ENCODE measurements at places on chromosomes 5 and 9. TPM values are rescaled to one million over a fixed set of nuclear protein-coding genes. Genes with fewer than 3 reads are reported as not detected.

DNA sequence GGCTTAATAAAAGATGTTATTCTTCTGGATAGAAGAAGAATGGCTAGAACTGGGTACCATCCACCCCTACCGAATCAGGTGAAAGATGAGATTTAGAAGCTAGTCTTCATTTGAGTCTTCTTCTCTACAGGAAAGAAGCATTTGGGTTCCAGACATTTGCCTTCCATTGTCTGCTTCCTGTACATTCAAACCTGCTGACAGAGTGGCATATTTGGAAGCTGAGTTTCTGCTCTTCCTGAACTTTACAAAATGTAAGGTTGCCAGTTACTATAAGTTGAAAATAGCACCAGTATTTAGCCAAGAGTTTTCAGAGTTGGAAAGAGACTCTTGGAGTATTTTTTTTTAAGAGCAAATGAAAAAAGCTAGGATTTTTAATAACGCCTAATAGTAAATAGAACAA, 525.4 kb upstream of the TLE4 start:
- H3K4me3 ChIP-seq: no peak overlapping the region
- no peaks in the 10 kb centered on the region for H3K36me3 ChIP-seq
- no peaks in the 10 kb centered on the region for H3K27me3 ChIP-seq
- no peaks in the 10 kb centered on the region for H3K4me1 ChIP-seq
- no peak overlapping the region for H3K27ac ChIP-seq

Gene LHX3
- not detected for total RNA-seq

Gene ACOT12
- not detected for total RNA-seq

Gene PDE6A
- not detected for total RNA-seq

DNA sequence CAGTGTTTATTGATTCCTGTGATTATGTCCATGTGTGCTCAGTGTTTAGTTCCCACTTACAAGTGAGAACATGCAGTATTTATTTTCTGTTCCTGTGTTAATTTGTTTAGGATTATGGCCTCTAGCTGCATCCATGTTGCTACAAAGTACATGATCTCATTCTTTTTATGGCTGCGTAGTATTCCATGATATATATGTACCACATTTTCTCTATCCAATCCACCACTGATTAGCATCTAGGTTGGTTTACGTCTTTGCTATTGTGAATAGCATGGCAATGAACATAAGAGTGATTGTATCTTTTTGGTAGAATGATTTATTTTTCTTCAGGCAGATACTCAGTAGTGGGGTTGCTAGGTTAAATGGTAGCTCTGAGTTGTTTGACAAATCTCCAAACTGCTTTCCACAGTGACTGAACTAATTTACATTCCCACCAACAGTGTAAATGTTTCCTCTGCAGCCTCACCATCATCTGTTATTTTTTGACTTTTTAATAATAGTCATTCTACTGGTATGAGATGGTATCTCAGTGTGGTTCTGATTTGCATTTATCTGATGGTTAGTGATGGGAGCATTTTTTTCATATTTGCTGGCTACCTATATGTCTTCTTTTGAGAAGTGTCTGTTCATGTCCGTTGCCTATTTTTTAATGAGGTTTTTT, 47.5 kb upstream of the ELL2 start:
- H3K36me3 ChIP-seq: no peaks in the 10 kb centered on the region
- no peak overlapping the region for H3K27ac ChIP-seq

Gene FOXI1
- total RNA-seq: not detected

- H3K36me3 ChIP-seq: no peaks in the 10 kb centered on the region
- no peak for DNase-seq
- H3K27ac ChIP-seq: no peak overlapping the region
These were observed 59.5 kb downstream of the EGFLAM start for GRCh38 chr5:38317868-38318267.

DNA sequence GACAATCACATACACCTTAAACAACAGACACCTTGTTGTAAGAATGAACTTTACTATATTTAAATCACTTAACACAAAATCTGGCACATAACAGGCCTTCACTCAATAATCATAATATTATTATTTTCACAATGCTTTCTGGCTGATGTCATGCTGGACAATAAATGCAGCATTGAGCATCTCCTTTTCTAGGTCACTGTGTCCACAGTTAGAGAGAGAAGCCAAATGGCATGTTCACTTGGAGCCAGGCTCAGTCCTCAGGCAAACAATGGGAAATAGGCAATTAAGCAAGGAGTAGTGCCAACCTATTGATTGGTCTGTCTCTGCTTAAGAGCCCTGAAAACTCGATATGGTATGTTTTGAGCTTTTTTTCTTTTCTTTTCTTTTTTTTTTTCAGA, 50.6 kb upstream of the KLF4 start:
- no peak for DNase-seq
- no peaks in the 10 kb centered on the region for H3K36me3 ChIP-seq
- no peaks in the 10 kb centered on the region for H3K4me1 ChIP-seq
- no peaks in the 10 kb centered on the region for H3K27me3 ChIP-seq

- H3K4me3 ChIP-seq: no peak overlapping the region
- no peaks in the 10 kb centered on the region for H3K36me3 ChIP-seq
- no peaks in the 10 kb centered on the region for H3K4me1 ChIP-seq
- no peak for DNase-seq
These were observed 17.0 kb upstream of the MSMP start for GRCh38 chr9:35771075-35771433.

Gene TTC23L
- not detected for total RNA-seq

DNA sequence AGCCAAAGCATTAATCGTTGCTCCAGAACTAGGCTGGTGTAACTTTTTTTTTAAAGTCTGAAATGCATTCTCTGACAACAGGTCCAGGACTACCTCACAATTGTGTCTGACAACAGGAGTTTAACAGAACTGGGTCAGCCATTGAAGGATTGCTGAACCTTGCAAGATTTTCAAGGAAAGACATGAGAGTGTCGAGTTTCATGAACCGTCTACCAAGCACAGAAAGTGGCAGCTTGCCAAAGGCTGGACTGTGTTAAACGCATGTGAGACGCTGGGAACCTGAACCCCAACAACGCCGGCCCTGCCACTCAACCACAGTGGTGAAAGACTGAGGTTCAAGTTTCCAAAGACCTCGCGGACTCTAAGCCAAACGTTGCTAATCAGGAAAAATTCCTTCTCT, 79.1 kb downstream of the LHFPL2 start:
- no peak overlapping the region for H3K4me3 ChIP-seq
- no peaks in the 10 kb centered on the region for H3K36me3 ChIP-seq
- H3K27me3 ChIP-seq: no peaks in the 10 kb centered on the region
- no peak overlapping the region for H3K27ac ChIP-seq
- H3K4me1 ChIP-seq: peaks cover 41% of the 10 kb centered on the region
- no peak for DNase-seq

DNA sequence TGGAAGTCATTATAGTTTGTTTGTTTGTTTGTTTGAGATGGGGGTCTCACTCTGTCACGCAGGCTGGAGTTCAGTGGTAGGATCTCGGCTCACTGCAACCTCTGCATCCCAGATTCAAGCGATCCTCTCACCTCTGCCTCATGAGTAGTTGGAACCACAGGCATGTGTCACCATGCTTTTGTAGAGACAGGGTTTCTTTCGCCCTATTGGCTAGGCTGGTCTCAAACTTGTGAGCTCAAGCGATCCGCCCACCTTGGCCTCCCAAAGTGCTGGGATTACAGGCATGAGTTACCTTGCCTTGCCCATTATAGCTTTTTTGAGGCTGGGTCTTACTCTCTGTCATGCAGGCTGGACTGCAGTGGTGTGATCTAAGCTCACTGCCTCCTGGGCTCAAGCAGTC, 28.8 kb downstream of the NSD1 start:
- peaks cover 63% of the 10 kb centered on the region for H3K36me3 ChIP-seq
- no peaks in the 10 kb centered on the region for H3K27me3 ChIP-seq
- H3K4me1 ChIP-seq: no peaks in the 10 kb centered on the region
- H3K4me3 ChIP-seq: no peak overlapping the region
- H3K27ac ChIP-seq: no peak overlapping the region
- DNase-seq: no peak

- no peak for DNase-seq
- peaks cover 13% of the 10 kb centered on the region for H3K4me1 ChIP-seq
- H3K27ac ChIP-seq: no peak overlapping the region
- H3K27me3 ChIP-seq: no peaks in the 10 kb centered on the region
These were observed 285.3 kb downstream of the SLF1 start for GRCh38 chr5:94903726-94904125.

Gene RBM27
- 30.3 TPM for total RNA-seq

DNA sequence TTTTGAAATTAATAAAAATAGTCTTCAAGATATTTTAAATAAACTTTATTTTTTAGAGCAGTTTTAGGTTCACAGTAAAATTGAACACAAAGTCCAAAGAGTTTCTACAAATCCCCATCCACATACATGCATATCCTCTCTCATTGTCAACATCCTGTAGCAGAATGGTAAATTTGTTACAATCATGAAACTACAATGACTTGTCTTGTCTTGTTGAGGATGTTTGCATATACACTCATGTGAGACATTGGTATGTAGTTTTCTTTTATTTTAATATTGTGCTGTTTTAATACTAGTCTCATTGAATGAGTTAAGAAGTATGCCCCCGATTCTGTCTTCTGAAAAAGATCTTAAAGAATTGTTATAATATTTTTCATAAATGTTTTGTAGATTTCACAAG, 447.0 kb upstream of the EDIL3 start:
- H3K27me3 ChIP-seq: no peaks in the 10 kb centered on the region
- DNase-seq: no peak
- no peaks in the 10 kb centered on the region for H3K36me3 ChIP-seq

Gene ARL14EPL
- not detected for total RNA-seq

Gene PCDHA10
- not detected for total RNA-seq

GRCh38 chr5:4737868-4738267, 402.3 kb upstream of the ADAMTS16 start:
- H3K4me3 ChIP-seq: no peak overlapping the region
- no peak overlapping the region for H3K27ac ChIP-seq
- no peaks in the 10 kb centered on the region for H3K27me3 ChIP-seq
- H3K36me3 ChIP-seq: no peaks in the 10 kb centered on the region
- DNase-seq: no peak

- no peaks in the 10 kb centered on the region for H3K36me3 ChIP-seq
- H3K4me3 ChIP-seq: no peak overlapping the region
- no peaks in the 10 kb centered on the region for H3K27me3 ChIP-seq
- H3K27ac ChIP-seq: peak overlapping the region; percentile 70
- peaks cover 51% of the 10 kb centered on the region for H3K4me1 ChIP-seq
These were observed 174.5 kb upstream of the KLF9 start for GRCh38 chr9:70588999-70589398.

Gene ALDOB
- not detected for total RNA-seq

DNA sequence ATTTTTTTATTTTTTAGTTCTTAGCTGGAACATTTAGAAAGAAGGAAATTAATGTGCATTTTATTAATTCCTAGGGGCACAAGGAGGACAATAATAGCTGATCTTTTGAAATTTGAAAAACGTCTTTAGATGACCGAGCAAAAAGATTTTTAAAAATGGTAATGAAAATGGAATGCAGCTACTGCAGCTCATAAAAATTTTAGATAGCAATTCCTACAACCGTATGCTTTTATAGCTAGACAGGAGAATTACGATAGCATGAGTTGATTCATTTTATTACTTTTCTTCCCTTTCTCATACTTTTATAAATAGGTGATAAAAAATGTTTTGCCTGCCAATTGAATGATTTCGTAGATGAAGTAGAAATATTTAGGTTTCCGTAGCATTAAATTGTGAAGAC, 13.7 kb upstream of the RUFY1 start:
- no peaks in the 10 kb centered on the region for H3K4me1 ChIP-seq
- DNase-seq: no peak
- H3K27ac ChIP-seq: no peak overlapping the region
- H3K4me3 ChIP-seq: no peak overlapping the region
- no peaks in the 10 kb centered on the region for H3K36me3 ChIP-seq

- no peak for DNase-seq
- no peaks in the 10 kb centered on the region for H3K36me3 ChIP-seq
- no peak overlapping the region for H3K27ac ChIP-seq
- H3K4me3 ChIP-seq: no peak overlapping the region
- no peaks in the 10 kb centered on the region for H3K27me3 ChIP-seq
These were observed 23.4 kb upstream of the STRBP start for GRCh38 chr9:123291736-123292135.

Gene C5
- total RNA-seq: 2.4 TPM

Gene FOXD4L3
- total RNA-seq: not detected

Gene ERBIN
- 122 TPM for total RNA-seq

DNA sequence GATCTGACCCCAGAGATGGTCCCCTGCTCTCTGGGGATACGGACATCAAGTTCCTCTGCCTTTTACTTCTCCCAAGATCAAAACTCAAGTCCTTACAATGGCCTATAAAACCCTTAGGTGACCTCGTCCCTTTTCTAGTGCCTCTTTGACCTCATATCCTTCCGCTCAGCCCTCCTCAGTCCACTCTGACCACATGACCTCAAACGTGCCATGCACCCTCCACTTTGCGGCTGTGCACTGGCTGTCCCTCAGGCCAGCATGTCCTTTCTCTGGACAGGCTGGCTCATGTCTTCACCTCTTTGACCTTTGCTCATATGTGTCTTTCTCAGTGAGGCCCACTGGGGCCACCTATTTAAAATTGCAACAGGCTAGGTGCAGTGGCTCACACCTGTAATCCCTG, 14.7 kb downstream of the TRMO start:
- H3K36me3 ChIP-seq: peaks cover 38% of the 10 kb centered on the region
- no peaks in the 10 kb centered on the region for H3K27me3 ChIP-seq
- H3K4me1 ChIP-seq: no peaks in the 10 kb centered on the region
- no peak overlapping the region for H3K4me3 ChIP-seq

- no peaks in the 10 kb centered on the region for H3K4me1 ChIP-seq
- no peak overlapping the region for H3K4me3 ChIP-seq
- no peak for DNase-seq
- no peaks in the 10 kb centered on the region for H3K27me3 ChIP-seq
- no peak overlapping the region for H3K27ac ChIP-seq
These were observed 181.7 kb upstream of the KIF2A start for GRCh38 chr5:62124266-62124665.

DNA sequence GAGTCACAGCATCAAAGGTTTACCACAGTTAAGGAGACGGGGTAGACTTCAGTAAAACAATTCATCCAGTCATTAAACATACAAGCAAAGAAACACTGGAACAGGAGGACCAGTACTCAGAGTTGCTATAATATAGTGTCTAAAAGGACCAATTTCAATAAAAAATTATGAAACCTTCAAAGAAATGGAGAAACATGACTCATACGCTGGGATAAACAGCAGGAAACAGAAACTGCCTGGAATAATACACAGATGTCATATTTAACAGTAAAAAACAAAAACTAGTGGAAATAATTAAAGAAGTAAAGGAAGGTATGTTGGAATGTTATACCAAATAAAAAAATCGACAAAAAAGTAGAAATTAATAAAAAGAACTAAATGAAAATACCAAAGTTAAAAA, 1075.9 kb downstream of the NR2F1-AS1 start:
- DNase-seq: no peak
- H3K4me1 ChIP-seq: peaks cover 5% of the 10 kb centered on the region
- no peak overlapping the region for H3K4me3 ChIP-seq

Gene GLRA1
- not detected for total RNA-seq

Measured in SJSA1 (cell line).